ENCODE measurements at places on chromosomes 3 and 15.

GRCh38 chr15:85636351-85636750 is 158.4 kb downstream of the KLHL25 start:
- DNase-seq = no peak

- DNase-seq = no peak
Observed at GRCh38 chr15:46854564-46854963, 862.7 kb upstream of the SEMA6D start.

GRCh38 chr3:72473156-72473555 is 375.1 kb downstream of the SHQ1 start:
- no peak for DNase-seq

DNA sequence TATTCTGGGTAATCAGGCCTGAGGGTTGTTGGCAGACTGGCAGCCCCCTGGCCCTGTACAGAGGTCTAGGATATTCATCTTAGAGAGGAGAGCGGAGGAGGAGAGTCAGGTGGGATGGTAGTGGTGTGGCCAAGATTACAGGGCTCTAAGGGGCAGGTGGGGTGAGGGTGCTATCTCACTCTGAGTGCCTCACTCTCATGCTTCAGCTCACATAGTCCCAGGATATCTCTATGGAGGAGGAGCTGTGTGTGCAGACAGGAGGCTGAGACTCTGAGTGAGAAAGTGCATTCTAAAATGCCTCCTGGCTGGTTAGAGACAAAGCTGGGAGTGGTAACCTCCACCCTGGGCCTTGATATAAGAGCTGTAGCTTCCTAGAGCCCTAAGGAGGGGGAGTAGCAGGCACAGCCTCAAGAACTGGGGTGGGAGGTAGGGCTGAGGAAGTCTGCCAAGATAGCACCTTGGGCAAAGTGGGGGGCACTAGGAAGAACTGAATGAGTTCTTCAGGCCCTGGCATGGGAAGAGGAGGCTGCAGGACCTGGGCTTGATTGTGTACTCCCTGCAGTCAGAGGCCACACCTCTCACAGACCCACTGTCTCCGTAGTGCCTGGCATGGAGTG is 39.9 kb downstream of the CLSTN2 start:
- no peak for DNase-seq

- no peak for DNase-seq
Observed at GRCh38 chr3:141825216-141826011, 51.0 kb upstream of the ATP1B3 start.

DNA sequence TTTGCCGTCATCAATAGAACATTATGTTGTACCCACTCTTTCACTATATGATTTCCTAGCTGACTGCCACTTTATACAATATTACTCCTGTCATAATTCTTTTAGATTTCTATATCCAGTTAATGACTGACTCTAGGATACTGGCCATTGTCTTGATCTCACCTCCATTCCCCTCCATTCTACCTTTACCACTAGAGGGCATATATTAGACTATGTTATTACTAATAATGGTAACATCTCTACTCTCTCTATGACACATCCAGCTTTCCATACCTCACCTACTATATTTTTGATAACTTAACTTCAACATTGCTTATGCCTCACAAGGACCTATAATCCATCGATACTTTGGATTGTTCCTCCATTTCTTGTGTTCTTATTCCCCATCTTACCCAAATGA is 31.4 kb upstream of the POU1F1 start:
- DNase-seq = no peak
